MCF 10A (cell line): ENCODE measurements at places on chromosomes 13 and 19.

GRCh38 chr13:97600458-97601075, 166.6 kb downstream of the RAP2A start:
- H3K4me3 ChIP-seq, result no peak overlapping the region
- H3K36me3 ChIP-seq, result no peaks in the 10 kb centered on the region
- H3K27ac ChIP-seq, result no peak overlapping the region
- no peaks in the 10 kb centered on the region for H3K27me3 ChIP-seq

DNA sequence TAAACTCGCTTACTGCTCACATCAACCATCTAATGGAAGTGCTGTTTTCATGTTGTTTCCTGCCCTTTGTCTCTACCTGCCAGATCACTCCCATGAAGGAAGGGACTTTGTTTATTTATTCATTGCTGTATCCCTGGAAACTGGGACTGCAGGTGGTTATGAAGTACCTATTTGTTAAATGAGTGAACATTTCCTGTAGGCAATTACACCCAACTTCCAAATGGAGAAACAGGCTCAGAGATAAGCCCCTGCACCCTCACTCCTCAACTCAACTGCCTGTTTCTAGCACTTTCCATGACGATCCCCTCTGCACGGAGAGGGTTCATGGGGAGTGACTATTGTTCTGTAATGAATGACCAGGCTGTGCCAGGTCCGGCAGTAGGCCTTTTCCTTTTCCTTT, 1.9 kb upstream of the SELENOW start:
- H3K27ac ChIP-seq, result no peak overlapping the region
- no peaks in the 10 kb centered on the region for H3K27me3 ChIP-seq
- no peak overlapping the region for H3K4me3 ChIP-seq
- H3K36me3 ChIP-seq, result peaks cover 16% of the 10 kb centered on the region
- peak; percentile 64 for DNase-seq

DNA sequence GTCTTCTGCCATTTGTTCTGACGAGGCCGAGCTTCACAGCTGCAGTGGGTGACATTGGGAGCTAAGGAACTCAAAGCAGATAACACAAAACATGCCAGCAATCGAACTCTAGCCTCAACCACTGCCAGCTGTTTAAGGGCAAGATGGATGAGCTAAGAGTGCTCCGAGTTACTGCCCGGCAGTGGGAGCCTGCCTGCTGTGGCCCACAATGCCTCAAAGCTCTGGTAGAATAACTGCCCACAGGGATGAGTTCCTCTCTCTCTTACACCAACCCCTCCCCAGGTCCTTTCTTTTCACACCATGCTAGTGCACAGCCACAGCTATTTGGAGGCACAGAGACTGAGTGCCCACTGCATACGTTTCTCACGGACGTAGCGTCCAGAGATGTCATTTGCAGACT, 330.5 kb downstream of the FGF9 start:
- no peaks in the 10 kb centered on the region for H3K36me3 ChIP-seq
- DNase-seq, result no peak
- no peaks in the 10 kb centered on the region for H3K4me1 ChIP-seq
- no peak overlapping the region for H3K4me3 ChIP-seq

GRCh38 chr13:93316841-93317240, 90.2 kb downstream of the GPC6 start:
- H3K27me3 ChIP-seq, result no peaks in the 10 kb centered on the region
- H3K4me3 ChIP-seq, result no peak overlapping the region
- peaks cover 11% of the 10 kb centered on the region for H3K4me1 ChIP-seq
- no peak for DNase-seq

GRCh38 chr19:30647891-30648720, 275.9 kb downstream of the ZNF536 start:
- no peaks in the 10 kb centered on the region for H3K27me3 ChIP-seq
- H3K36me3 ChIP-seq, result no peaks in the 10 kb centered on the region
- H3K27ac ChIP-seq, result no peak overlapping the region

DNA sequence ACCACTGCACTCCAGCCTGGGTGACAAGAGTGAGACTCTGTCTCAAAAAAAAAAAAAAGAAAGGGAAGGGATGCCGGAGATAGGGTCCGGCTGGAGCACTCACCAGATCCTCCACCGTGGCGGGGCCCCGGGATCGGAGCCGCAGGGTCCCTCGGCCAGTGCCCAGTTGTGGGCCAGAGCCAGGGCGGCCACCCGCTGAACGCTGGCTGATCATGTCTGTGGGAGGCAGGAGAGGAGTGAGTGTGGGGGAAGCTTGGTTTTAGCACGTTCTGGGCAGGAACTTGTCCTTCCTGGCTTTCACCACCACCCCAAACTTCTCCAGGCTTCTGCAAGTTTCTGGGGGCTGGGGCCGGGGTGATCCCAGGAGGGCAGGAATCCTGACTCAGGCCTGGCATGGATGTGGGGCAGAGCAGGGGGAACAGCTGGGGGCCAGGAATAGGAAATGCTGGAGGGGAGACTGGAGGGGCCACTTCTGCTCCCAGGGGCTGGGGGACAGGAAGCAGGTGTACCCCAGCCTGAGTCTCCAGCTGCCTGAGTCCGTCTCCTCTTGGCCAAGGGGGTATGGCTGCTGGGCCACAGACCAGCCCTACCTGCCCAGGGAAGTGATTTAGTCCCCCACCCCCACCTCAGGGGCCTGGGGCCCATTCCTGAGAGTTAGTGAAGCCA, 4.3 kb upstream of the PTGER1 start:
- no peak overlapping the region for H3K4me3 ChIP-seq
- no peak for DNase-seq
- H3K4me1 ChIP-seq, result peaks cover 14% of the 10 kb centered on the region
- no peaks in the 10 kb centered on the region for H3K27me3 ChIP-seq
- H3K27ac ChIP-seq, result no peak overlapping the region

GRCh38 chr13:87234981-87235380, 436.2 kb upstream of the SLITRK5 start:
- DNase-seq, result peak; percentile 20
- H3K27me3 ChIP-seq, result no peaks in the 10 kb centered on the region
- no peak overlapping the region for H3K4me3 ChIP-seq
- H3K27ac ChIP-seq, result no peak overlapping the region
- H3K36me3 ChIP-seq, result no peaks in the 10 kb centered on the region

- H3K4me1 ChIP-seq, result no peaks in the 10 kb centered on the region
- peaks cover 7% of the 10 kb centered on the region for H3K27me3 ChIP-seq
- DNase-seq, result no peak
- H3K36me3 ChIP-seq, result no peaks in the 10 kb centered on the region
- no peak overlapping the region for H3K27ac ChIP-seq
- H3K4me3 ChIP-seq, result no peak overlapping the region
These were observed 342.6 kb downstream of the MTUS2 start for GRCh38 chr13:29162638-29163235.

DNA sequence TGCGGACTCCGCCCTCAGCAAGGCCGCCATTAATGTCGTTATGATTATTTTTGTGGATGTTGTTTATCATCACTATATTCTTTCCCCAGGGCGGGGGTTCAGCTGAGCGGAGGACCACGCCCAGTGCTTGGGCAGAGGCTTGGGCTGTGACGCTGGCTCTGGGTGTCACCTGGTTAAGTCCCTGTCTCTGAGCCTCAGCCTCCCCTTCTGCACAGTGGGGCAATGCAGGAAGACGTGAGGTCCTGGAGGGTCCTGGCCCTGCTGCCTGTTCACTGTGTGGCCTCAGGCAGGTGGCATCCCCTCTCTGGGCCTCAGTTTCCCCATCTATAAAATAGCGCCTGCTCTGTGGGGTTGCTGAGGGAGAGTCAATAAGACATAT, 32.5 kb downstream of the NFIC start:
- no peak overlapping the region for H3K4me3 ChIP-seq
- H3K4me1 ChIP-seq, result peaks cover 17% of the 10 kb centered on the region
- no peak overlapping the region for H3K27ac ChIP-seq
- peaks cover 53% of the 10 kb centered on the region for H3K36me3 ChIP-seq

DNA sequence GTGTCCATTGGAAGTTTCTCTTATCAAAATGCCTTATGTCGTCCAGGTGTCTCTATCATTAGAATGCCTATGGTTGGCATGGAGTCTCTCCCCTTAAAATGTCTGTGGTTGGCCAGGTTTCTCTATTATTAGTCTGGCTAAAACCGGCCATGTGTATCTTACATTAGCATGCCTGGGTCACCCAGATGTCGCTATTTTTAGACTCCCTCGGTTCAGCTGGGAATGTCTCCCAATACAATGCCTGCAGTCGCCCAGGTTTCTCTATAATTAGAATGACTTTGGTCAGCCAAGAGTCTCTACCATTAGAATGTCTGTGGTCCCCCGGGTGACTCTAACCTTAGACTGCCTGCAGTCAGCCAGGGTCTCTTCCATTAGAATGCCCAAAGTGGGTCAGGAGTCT, 1536.1 kb downstream of the UQCRFS1 start:
- H3K27ac ChIP-seq, result no peak overlapping the region
- no peaks in the 10 kb centered on the region for H3K4me1 ChIP-seq
- H3K4me3 ChIP-seq, result no peak overlapping the region
- no peaks in the 10 kb centered on the region for H3K27me3 ChIP-seq
- no peaks in the 10 kb centered on the region for H3K36me3 ChIP-seq
- DNase-seq, result no peak

DNA sequence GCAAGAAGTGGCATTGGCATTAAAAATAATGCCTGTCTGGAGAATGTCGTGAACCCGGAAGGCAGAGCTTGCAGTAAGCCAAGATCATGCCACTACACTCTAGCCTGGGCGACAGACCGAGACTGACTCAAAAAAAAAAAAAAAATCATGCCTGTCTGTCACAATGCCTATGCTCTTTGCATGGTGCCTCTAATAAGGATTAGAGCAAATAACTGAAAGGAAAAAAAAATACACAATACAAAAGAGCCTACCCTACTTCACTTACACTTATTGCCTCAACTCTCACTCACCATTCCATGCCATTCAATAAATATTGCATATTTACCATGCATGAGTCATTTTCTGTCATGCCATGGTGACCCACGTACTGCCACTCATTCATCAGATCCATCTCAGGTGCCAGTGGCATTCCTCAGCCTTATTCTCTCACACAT, 49.1 kb downstream of the TBC1D4 start:
- H3K4me1 ChIP-seq, result peaks cover 14% of the 10 kb centered on the region
- H3K27me3 ChIP-seq, result no peaks in the 10 kb centered on the region
- H3K27ac ChIP-seq, result no peak overlapping the region
- H3K36me3 ChIP-seq, result no peaks in the 10 kb centered on the region
- H3K4me3 ChIP-seq, result no peak overlapping the region
